Tongue (tissue), 3 donors: ENCODE measurements at places on chromosomes 7 and 10. TPM values are rescaled to one million over a fixed set of nuclear protein-coding genes. Genes with fewer than 3 reads are reported as not detected.

Gene ARL3
- 7.3 TPM for total RNA-seq

GRCh38 chr7:29853789-29854188, 47.5 kb downstream of the WIPF3 start:
- peak; percentile 45 for DNase-seq

DNA sequence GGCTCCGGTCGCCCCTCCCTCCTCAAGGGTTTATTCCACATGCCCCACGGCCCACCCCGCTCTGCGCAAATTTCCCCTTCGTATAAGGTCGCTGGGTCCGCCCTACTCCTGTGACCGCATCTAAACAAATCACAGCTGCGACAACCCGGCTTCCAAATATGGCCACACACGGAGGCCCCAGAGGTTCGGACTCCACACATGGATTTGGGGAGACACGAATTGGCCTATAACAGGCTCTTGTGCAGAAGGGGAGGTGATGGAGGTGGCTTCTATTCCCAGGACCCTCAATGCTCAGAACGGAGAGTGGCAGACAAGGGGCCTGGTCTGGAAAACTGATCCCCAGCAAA, 90.1 kb downstream of the FOXL3 start:
- DNase-seq = peak; percentile 82

DNA sequence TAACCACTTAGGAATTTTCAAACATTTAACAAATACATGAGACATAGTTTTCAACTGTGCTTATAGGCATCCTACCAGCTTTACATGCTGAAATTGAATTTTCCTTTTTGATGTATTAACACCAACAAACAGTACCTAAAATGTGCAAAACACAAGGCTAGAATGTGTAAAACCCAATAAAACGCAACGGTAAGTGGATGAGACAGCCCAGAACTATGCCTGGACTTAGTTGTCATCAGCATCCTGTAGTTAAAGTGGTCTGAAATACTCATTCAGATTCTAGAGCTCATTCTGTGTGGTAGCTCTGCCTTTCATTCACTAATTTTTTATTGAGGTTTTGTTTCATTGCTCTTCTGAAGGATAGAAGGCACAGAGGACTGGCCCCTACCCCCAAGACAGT, 137.1 kb downstream of the BMPER start:
- DNase-seq = no peak

GRCh38 chr10:52853704-52854103, 81.1 kb upstream of the MBL2 start:
- DNase-seq = no peak

Gene VGF
- not detected for total RNA-seq

DNA sequence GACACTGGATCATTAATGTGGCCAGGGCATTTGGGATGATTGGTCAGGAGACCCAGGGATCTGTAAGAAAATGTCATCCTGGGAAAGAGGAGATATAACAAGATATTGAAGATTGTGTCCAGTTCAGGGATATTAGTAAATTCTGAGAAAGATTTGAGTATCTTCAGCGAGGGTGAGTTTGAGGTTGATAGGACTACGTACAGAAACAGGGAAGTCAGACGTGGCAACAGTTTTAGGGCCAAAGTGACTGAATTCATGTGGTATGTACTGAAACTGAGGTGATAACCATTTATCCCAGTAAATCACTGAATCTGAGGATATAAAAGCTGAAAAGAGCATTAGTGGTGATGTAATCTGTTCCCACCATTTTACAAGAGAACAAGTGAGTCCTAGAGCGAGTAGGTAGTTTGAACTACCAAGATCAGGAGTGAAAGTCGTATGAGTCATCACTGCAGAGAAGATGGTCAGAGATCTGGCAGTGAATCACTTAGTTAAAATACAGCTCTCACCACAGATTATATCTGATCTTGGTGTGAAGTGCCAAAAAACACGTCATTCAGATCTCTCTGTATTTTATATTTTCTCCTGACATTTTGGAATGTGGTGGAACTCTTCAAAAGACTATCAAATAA, 220.5 kb downstream of the CDK14 start:
- DNase-seq = peak; percentile 16

GRCh38 chr7:112453505-112454171, 3.4 kb downstream of the IFRD1 start:
- peak; percentile 46 for DNase-seq

DNA sequence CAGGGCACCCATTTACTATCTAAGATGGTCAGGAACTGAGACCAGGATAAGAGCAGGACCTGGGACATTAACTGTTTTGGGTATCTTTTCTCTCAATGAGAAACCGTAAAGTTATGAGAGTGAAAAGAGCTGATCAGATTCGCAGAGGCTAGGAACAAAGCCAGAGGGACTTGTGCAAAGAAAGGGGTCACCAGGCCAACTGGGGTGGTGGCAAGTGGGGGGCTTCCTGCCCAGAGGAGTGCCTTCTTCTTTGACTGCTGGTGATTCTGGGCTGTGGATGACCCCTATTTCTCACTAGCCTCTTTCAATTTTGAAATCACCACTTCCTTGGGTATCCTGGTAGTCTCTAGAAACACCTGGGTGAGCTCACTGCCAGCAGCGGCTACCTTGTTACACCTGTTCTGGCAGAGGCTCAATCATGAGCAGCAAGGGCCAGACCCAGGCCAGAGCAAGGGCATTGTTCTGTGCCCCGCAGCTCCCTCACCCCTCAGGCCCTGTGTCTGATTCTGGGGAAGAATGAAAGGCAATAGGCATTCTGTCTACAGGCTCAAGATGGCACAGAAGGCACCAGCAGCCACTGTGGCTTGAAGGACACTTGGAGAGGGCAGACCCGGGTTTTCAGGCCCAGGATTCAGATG, 999 bp downstream of the SFTPD start:
- no peak for DNase-seq

Gene DDC
- total RNA-seq = not detected

GRCh38 chr10:70250961-70251680, 17.9 kb upstream of the PPA1 start:
- no peak for DNase-seq

DNA sequence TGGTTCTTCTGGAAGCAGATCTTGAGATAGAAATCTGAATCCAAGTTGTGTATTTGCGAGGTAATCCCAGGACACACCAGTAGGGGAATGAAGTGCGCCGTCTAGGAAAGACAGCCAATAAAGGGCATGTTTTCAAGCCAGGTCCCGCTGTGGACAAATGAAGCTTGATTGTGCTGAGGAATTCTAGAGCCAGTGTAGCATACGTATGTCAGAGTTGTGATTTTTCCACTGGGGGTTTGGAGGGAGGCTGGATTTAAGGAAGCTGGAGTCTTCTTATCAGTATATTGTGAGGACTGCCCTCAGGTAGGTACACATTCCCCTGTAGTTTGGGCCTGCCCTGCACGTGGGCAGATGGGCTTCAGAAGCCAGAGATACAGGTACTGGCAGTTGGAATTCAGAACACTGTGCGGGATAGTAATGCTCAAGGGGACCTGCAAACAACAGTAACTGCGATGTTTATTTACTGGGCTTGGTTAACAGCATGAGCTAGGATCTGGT, 50.9 kb downstream of the GALNT11 start:
- DNase-seq = peak; percentile 25

DNA sequence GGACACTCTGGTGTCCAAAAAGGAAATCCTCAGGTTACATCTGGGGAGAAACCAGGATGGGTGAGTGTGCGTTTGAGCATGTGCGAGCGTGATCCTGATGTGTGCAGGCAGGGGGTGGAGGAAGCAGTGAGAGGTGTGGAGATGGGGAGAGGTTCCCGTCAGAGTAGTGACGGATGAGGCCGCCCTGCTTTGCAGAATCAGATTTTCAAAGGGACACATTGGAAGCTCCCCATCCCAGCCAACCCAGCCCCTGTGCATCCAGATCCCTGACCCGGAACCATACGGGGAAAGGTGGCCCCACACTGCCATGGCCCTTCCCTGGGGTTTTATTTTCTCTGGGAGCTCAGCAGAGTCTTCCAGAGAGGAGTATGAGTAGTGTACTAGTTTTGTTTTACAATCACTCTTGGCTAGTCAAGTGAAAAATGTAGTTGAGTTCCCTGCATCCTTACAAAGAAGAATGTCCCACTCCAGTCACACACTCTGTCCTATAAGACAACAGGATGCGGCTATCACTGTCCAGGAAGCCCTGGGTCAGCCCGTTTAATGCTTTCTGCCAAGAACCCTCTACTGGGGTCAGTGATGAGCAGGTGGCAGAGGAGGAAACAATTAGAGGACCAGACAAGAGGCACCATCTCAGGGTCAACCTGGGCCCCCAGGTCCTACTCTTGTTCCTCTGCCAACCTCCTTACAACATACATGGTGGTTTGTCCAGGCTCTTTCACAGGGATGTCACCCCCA, 46.8 kb upstream of the PDLIM1 start:
- DNase-seq = no peak

DNA sequence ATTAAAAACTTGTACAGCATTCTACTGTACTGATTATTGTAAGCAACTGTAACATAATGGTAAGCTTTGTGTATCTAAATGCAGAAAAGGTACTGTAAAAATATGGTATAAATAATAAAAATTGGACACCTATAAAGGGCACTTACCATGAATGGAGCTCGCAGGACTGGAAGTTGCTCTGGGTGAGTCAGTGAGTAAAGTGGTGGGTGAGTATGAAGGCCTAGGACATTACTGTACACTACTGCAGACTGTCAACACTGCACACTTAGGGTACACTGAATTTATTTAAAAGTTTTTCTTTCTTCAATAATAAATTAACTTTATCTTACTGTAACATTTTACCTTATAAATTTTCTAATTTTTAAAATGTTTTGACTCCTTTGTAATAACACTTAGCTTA, 118.6 kb upstream of the ASAH2 start:
- DNase-seq = no peak

Gene FRAT1
- total RNA-seq = 1.6 TPM

DNA sequence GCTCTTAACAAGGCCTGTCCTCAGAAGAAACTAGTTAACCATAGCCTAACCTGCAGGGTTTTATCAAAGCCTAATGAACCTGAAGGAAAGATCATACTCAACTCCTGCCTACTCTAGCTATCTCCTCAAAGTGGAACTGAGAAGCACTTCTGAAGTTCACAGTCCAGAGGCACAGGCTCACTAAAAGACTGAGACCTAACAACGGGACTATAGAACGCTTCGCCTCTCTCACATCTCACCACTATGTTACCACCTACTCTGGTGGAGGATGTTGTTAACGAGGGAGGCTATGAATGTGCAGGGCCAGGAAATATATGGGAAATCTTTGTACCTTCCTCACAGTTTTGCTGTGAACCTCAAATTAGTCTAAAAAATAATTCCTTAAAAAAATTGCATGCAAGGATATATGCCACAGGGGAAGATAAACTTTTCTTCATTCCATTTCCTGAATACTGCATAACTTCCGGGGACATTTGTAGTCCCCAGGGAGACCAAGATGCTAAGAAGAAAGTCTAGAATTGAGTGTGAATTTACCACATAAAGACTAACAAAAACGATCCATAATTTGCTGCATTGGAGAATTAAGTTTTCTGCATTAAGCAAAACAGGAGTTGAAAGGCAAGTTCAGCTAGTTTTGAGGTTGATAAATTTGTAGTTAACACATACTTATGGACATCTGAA, 21.6 kb downstream of the LIPJ start:
- no peak for DNase-seq

DNA sequence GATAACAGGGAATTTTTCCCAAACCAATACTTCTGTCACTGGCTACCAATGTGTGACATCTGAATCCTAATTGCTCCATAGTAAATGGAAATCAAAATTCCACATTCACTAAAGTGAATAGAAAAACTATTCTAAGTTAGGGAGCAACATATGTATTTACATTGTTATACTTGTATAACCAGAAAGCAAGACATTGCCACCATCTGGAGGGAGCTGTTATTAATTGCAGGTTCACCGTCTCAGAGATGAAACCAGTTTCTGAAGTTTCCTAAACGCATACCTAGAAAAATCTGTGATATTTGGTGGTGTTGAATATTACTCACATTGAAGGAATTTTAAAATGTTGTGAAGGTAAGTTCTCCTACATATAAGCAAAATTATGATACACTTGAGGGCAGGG, 390.1 kb downstream of the NXPH1 start:
- no peak for DNase-seq

DNA sequence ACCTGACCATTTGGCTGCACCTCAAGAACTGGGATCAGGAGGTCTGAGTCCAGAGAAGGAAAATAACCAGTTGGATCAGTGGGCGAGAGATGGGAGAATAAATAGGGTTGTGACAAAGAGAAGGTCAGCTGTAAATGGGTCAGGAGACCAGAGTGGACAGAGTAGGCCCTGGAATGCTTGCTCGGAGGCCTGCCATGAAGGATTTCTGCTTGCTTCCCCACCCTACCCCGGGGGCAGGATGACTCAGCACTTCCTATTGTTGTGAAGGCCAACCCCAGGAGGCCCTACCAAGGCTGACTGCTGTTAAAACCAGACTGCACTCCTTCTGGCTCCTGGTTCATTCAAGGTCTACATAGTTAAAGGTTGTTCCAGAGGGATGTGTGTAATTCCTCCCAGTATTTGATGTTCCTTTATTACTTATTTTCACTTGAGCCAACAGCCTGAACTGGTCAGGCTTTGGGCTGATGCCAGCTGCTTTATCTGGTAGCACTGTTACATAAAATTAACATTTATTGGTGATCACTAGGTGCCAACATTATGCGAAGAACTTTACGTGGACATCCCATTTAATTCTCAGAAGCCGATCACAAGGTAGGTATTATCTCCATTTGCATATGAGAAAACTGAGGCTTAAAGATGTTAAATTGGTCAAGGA, 27.3 kb upstream of the IFRD1 start:
- peak; percentile 39 for DNase-seq

- no peak for DNase-seq
These were observed 248.1 kb downstream of the EMX2 start for GRCh38 chr10:117790621-117791020.

Gene PON1
- not detected for total RNA-seq

GRCh38 chr10:131427281-131427680, 115.8 kb upstream of the TCERG1L start:
- DNase-seq = no peak

Gene ACBD7
- 1.0 TPM for total RNA-seq

DNA sequence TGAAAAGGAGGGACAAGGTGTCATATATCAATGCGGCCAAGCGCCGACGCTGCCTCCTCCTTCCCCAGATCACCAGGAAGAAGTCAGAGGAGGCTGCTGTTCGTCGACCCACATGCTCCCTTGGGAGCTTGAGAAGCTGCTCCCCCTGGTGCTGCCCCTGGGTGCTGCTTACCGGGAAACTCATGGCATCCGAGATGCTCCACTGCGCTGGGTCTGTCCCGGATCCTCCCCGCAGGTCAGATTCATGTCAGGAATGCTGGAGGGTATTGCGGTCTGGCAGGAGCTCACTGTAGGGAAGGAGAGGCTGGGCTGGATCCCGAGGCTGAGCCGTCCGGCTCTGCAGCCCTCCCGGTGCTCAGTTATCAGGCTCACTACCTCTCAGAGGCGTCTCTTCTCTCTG, 123.7 kb upstream of the FAM20C start:
- no peak for DNase-seq

GRCh38 chr7:101985057-101985902, 167.9 kb downstream of the CUX1 start:
- peak; percentile 52 for DNase-seq

- no peak for DNase-seq
These were observed 166.4 kb upstream of the PPP1R3A start for GRCh38 chr7:114085313-114085591.

GRCh38 chr7:27250557-27251070, 8.0 kb downstream of the EVX1 start:
- DNase-seq = no peak

Gene PPIF
- total RNA-seq = 26.6 TPM
